ENCODE measurements at places on chromosomes 1 and 21.

DNA sequence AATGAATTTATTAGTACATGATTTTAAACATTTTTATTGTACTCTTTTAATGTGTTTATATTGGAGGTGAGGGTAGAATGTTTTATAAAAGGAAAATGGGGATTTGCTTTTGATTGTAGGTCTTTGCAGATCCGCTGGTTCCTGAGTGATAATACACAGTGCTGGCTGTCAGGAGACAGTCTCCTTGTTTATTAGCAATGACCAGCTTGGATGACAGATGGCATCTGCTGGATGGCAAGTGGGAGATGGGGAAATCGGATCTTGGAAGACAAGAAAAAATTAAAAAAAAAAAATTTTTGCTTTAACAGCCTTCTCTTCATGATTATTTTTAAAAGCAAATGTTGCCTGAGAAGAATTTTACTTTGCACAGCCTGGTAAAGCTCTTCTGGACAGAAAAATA, 4.4 kb upstream of the PHTF1 start:
- no peak for DNase-seq

- no peak for DNase-seq
Measured at GRCh38 chr1:241376701-241377100, 19.7 kb upstream of the RGS7 start.

GRCh38 chr1:220966881-220967611, 87.8 kb downstream of the HLX start:
- no peak for DNase-seq

GRCh38 chr1:208369045-208369444, 124.9 kb upstream of the PLXNA2 start:
- DNase-seq: no peak

DNA sequence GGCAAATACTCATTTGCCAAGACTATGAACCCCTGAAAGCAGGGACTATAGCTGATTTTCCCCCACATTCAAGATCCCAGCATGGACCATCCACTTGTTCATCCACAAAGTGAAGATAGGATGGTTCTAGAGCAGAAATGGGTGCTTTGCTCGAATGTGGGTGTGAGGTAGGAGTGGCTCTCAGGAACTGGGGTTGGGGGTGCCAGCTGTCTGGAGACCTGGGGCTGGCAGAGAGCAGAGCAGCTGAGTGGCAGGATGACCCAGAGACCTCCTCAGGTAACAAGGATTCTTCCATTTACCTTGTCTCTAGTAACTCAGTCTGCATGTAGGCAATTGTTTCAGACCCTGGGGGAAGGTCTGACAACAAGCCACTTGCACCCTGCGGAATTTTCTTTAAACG, 6.0 kb downstream of the S100A9 start:
- no peak for DNase-seq

DNA sequence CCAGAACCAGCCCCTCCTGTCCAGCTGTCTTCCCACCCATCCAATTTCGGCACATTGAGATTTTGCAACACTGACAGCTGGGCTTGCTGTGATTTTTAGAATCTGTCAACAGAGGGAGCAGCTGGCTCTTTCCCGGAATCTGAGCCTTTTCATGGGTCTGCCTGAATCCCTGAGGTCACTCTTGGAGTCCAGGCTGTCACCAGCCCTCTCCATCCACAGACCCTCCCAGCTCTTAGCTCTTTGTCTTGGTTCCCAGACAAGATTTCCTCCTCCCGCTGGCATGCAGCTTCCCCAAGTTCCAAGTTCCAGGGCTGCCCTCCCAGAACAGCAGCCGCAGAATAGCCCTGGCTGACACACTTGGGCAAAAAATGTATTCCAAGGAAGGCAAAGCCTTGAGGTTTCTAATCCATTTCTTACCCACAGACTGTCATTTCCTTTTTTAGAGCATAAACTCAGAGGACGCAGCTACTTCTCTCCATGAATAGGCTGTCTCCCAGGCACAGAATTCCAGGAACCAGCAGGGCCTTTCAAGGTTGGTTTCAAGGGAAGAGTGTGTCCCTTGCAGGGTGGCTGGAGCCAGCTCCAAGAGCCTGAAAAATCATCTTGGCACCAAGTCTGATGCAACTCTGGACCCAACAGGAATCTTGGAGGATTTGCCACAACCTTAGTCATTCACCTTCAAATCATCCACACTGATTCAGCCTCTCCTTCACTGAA, 7.1 kb upstream of the TMEM61 start:
- DNase-seq: no peak

DNA sequence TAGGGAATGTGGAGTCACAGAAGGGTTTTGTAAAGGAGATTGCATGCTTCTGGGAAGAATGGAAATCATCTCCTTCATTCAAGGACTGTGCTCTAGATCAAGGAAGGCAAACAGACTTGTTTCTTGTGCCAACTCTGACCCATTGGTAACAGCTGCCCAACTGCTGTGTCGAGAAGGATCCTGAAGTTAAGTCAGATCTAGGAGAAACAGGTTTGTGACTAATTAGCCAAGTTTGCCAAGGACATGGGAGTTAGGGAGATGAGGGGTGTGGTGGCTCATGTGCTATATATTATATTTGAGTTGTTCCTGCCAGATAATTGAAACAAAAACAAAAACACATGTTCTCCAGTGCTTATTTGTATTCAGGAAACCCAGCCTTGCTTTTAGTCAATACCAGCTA, 251.2 kb upstream of the USP24 start:
- no peak for DNase-seq

DNA sequence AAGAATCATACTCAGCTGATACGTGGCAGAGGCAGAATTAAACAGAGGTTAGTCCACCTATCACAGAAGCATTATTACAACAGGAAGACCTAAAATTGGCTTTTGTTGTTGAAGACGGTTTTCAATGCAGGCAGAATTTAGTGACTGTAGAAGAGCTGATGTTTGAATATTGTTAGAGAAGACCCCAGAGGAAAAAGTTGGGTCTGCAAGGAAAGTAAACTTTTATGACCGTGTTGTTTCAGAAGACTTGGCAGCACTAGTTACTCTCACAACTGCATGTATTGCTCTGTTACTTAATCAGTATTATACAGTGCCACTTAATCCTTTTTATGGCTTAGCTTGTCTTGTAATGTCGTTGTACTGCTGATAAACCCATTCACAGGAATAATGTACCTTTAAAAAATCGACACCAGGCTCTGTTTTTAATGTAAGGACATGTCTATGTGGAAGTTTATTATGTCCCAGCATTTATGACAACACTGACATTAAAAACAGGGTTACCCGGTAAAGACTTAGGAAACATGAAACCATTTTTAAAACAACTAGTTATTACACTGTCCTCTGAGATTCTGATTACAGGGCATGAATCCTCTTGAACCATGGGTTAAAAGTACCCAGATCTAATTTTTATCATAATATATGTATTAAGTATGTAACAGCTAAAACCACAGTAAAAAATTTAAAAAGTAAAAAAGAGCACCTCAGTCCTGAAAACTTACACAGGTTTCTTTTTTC, 235.4 kb downstream of the TTLL7 start:
- DNase-seq: no peak

DNA sequence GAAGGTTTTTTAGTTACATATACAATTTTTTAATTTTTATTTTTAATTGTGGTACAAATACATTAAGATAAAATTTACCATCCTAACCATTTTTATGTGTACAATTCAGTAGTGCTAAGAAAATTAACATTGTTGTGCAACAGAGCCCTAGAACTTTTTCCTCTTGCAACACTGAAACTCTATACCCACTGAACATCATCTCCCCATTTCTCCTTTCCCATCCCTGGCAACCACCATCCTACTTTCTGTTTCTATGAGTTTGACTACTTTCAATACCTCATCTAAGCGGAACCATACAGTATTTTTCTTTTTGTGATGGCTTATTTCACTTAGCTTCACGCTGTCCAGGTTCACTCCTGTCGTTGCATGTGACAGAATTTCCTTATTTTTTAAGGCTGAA, 54.1 kb downstream of the PALMD start:
- DNase-seq: no peak

GRCh38 chr1:16015960-16016901, 1.6 kb downstream of the HSPB7 start:
- DNase-seq: no peak

GRCh38 chr1:206779638-206780037, 7.3 kb upstream of the IL10 start:
- no peak for DNase-seq

- DNase-seq: no peak
Measured at GRCh38 chr1:39922251-39922688, 20.6 kb upstream of the MYCL start.

GRCh38 chr1:245978915-245979314, 528.2 kb downstream of the SMYD3 start:
- no peak for DNase-seq

DNA sequence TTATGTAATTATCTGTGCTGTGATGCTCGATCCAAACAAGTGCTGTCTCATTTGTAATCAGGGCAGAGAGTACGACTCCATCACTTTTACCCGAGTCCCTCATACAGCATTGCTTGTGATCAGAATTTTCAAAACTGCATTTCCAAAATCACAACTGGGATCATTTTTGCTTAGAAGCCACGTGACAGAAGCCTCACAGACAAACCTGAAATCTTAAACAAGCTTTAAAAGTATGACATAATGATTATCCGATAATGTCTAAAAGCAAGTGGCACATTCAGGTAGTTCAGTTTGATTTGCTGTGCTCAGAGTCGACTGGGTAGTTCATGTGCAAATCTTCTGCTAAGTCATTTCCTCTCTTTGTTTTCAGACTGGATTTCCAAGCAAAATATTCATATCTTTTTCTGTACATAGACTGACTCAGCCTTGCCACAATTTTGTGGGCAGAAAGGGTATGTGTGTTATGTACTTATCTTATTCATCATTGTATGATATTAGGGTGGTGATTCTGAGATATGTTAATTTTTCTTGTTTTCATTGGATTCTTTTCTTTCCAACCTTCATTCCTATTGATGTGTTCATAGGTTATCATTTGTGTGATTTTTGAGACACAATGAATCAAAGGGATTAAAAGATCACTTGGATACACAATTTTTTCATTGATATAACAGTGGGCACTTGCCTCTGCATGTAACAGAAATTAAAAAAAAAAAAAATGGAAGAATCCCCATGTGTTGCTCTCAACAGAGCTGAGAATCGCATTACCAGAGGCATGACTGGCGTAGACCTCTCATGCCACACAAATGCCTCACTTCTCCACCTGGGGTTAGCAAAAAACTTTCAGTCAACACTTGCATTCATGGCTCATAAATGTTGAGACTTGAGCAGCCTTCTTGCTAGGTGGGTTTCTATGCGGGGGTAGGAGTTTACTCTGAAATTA, 355.7 kb downstream of the LTN1 start:
- no peak for DNase-seq

DNA sequence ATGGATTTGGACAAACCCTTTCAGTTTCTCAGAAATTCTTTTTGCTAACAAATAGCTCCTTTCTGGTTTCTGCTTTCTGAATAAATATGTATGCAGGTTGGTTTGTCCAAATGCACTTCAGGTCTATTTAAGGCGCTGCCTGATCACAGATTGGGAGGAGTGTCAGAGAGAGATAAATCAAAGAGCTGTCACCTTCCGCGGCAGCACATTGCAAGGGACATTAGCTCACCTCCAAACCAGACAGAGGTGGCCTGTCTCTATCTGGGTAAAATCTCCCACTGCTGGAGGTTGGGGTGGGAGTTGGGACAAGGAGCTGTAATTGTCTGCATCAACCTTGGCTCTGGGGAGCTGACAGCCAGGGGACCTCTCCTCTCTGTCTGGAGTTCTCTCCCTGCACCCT, 25.2 kb downstream of the PRAMEF20 start:
- DNase-seq: no peak

DNA sequence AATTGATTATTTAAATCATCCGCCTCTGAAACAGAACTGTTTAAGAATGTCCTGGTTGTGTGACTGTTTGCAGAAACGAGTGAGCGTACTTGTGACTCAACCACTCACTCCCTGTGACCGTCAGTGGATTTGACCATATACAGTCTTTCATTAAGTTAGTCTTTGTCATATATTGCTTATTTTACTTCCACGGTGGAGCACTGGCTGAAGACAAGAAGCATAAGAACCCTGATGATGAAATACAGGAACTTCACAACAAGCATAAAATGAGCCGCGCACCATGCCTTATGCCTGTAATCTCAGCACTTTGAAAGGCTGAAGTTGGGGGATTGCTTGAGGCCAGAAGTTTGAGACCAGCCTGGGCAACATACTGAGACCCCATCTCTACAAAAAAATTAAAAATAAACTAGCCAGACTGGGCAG, 194.0 kb downstream of the TOMM20 start:
- no peak for DNase-seq

GRCh38 chr1:104125266-104125665, 375.6 kb downstream of the AMY1C start:
- DNase-seq: no peak

DNA sequence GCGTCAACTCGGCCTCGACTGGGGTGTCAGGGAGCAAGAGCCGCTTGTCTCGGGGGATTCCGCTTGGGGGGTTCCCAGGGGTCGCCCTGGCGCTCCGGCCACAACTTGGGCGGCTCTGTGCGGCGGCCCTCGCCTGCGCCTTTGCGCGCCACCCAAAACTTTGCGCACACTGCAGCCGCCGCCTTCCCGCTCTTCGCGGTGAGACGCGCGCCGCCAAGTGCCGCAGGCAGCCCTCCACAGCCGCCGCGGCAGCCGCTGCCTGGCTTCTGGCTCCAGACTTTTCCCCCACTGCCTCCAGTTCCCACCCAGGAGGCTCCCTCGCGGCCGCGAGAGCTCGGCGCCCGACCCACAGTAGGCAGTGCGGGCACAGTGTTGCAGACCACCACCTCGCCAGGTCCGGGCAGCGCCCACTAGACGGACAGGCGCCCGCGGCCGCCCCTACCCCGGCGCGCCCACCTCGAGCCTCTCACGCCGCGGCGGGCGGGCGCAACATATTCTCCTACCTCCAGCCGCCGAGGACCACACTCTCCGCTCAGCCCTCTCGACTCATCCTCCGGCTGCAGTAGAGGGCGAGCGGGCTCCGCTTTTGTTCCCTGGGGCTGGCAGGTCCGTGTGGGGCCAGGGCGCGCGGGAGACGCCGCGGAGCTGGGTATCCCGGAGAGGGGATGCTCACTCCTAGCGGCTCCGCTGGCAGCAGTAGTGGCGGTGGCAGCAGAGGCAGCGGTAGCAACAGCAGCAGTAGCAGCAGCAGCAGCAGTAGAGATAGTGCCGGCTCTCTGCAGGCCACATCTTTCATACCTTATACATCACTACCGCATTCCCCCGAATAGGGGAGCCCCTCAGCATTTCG, 296.6 kb downstream of the OMA1 start:
- DNase-seq: no peak

DNA sequence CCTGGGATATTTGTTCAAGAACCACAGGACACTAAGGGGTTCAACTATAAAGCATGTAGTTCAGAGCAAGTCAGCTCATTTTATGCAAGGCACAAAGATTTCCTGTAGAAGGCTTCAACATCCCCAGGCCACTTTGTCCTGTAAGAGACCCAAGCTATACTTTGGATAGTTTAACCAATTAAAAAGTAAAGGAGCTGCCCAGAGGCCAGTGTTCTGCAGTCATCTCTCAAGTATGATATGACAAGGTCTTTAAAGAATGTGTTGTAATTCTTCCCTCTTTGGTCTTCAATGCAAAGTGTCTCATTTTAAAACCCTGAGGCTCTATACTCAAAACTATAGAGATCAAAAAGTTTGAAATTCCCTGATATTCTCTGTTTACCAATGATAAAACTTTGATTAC, 34.1 kb downstream of the KRTAP20-3 start:
- DNase-seq: no peak

Measured in activated naive CD8-positive, alpha-beta T cell treated with anti-CD3 and anti-CD28 coated beads, Interleukin-2, amount 50 U/mL, for 16 hours (primary cell).